HFF-Myc (cell line): ENCODE measurements at places on chromosomes 16 and 17.

GRCh38 chr16:46954562-46954961 is 18.9 kb downstream of the DNAJA2 start:
- no peak for DNase-seq

GRCh38 chr16:582614-583331 is 7.1 kb upstream of the RAB40C start:
- no peak for DNase-seq

DNA sequence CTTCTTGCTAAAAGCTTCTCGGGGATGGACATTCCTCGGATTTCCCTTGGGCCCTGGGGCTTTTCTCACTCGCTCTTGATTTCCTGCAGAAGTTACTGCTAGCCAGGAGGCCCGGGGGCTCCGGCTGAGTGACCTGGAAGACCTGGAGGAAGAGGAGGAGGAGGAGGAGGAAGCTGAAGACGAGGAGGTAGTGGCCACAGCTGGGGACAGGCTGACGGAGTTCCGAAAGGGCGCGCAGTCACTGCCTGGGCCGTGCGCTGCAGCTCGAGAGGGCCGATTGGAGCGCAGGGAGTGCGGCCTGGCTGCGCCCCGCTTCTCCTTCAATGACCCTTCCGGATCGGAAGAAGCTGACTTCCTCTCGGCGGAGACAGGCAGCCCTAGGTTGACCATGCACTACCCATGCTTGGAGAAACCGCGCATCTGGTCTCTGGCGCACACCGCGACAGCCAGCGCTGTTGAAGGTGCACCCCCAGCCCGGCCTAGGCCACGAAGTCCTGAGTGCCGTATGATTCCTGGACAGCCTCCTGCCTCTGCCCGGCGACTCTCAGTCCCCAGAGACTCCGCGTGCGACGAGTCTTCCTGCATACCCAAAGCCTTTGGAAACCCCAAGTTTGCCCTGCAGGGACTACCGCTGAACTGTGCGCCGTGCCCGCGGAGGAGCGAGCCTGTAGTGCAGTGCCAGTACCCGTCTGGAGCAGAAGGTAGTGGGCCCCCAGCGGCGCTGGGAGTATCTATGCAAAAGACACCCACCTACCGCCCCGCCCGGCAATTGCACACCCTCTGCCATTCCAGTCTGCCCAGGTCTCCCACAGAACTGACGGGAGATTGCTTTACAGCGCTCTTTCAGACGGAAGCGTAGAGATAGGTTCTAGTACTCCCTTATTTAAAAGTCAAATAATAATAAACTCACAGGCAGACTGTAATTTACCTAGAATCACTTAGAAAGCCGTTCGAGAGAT is 4.9 kb downstream of the IRX6 start:
- no peak for DNase-seq

GRCh38 chr16:82011199-82011641 is at the start of gene SDR42E1:
TSS of gene SDR42E1 (minus strand) at chr16:82011470. CDS start at chr16:82000858, 10,612 bp downstream.
- no peak for DNase-seq

DNA sequence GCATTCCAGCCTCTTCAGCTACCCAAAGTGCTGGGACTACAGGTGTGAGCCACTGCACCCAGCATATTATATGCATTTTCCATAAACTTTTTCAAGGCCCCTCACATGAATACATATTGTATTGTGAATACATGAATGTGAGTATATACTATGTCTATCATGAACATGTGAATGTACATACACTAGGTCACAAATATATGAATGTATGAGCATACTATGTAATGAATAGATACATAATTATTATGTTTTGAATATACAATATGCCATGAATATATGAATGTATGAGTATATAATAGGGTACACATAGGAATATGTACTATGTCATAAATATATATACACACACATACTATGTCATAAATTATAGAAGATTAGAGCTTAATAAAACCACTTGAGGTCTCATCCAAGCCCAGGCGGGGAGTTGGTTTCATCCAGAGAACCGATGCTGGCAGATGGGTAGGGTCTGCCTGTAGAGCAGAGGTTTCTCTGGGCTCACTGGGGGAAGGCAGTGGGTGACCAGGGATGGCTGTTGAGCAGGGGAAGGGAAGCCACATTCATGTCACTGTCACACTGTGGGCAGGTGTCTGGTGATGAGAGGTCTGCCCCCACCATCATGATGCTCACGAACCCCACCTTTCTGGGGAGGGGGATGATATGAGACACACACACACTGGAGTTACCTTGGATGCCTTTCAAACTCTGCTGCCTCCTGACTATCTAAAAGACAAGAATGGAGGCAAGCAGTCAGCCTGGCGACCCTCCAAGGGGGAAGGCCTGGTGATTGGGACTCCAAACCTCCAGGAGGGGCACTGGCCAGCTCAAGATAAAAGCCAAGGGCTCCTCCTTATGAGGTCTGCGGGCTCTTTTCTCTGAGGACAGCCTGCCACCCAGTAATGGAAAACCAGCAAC is 7.3 kb downstream of the C16orf95 start:
- no peak for DNase-seq

- no peak for DNase-seq
Measured at GRCh38 chr16:87675111-87675719, 72.9 kb downstream of the JPH3 start.

DNA sequence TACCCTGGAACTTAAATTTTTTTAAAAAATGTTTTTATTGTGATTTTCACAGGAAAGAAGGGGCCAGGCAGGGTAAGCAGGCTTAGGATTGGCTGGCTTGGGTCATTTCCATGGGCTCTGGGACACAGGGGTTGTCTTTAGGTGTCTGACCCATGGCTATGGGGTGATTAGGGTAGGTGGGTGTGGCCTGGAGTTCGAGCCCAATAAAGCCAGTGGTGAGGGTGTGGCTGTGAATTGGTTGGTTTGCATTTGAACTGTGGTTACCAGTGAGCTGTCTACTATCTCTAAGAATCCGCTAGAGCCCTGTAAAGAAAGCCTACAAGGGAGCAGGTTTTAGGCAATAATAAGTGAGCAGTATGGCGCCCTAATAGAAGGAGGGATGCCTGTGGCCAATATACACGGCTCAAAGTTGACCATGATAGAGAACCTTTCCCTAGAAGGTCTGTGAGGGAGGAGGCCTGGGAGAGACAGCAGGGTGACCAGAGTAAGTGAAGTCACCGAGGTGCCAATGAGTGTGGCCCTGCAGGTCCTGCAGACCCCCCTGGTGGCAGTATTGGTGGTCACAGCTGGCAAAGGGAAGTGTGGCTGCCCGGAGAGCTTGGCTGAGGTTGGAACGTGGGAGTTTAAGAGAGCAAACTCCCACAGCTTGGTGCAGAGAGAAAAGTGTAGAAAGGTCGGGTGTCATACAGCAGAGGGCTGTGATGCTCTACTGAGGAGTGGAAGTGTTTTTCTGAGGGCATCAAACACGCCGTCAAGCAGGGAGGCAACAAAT is 454.0 kb downstream of the WWOX start:
- no peak for DNase-seq

- DNase-seq = no peak
Measured at GRCh38 chr17:64133546-64134215, 3.7 kb upstream of the ERN1 start.

- no peak for DNase-seq
Measured at GRCh38 chr17:21370430-21370829, 5.7 kb upstream of the KCNJ12 start.

- DNase-seq = no peak
Measured at GRCh38 chr17:9259419-9259818, 238.1 kb downstream of the NTN1 start.

DNA sequence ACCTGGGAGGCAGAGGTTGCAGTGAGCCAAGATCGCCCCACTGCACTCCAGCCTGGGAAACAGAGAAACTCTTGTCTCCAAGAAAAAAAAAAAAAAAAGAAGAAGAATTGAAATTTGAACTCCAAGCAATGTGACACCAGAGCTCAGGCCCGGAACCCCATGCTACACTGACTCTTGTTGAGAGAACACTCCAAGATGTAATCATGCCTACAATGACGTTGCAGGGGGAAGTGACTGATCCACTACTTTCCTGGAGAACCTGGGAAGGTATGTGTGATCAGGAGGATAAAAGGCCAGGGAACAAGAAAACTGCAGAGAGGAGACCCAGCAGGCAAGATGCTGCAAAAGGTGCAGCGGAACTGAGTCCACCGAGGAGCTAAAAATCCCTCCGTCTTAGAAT is 57.9 kb downstream of the ADCY9 start:
- DNase-seq = no peak
